IMR-90 (cell line): ENCODE measurements at places on chromosomes 13 and 19. TPM values are rescaled to one million over a fixed set of nuclear protein-coding genes. Genes with fewer than 3 reads are reported as not detected.

GRCh38 chr19:35044317-35045117, 3.0 kb downstream of the HPN start:
- DNase-seq: peak; percentile 43

- peak; percentile 5 for DNase-seq
Measured at GRCh38 chr19:21314676-21315075, 14.5 kb downstream of the ZNF708 start.

Gene DZIP1
- 12.2 and 16.9 TPM in 2 replicates for total RNA-seq

Gene PCSK4
- 0.56 and 0.72 TPM in 2 replicates for total RNA-seq

DNA sequence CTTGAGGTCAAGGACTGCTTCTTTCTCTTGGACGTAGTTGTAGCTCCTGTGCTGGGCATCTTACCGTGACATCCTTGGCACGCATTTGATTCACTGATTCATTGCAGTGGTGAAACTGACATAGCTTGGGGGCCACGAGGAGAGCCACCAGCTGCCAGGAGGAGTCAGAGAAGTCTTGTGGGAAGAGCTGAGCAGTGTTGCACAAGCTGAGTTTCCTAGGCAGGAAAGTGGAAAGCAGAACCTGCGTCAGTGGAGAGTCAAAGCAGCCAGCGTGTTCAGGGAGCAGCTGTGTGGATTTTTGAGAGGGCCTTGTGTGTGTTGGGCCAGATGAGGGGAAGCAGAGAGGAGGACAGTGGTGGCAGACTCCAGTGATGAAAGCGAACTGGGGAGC, 5.3 kb upstream of the GPR183 start:
- peak; percentile 39 for DNase-seq

Gene CDX2
- not detected in 2 replicates for total RNA-seq

GRCh38 chr13:40422588-40423235, 243.7 kb downstream of the FOXO1 start:
- no peak for DNase-seq

GRCh38 chr19:41795031-41795461, 1.3 kb upstream of the CEACAM3 start:
- DNase-seq: peak; percentile 16

GRCh38 chr13:39318161-39318560, 279.9 kb downstream of the NHLRC3 start:
- DNase-seq: no peak

- DNase-seq: peak; percentile 56
Measured at GRCh38 chr19:12749938-12750521, 1.6 kb upstream of the BEST2 start.
